ENCODE measurements at places on chromosomes 6 and 20. TPM values are rescaled to one million over a fixed set of nuclear protein-coding genes. Genes with fewer than 3 reads are reported as not detected.
A peak's percentile ranks its signal among the peaks of the same experiment; 100 is the strongest.

The LY6G6C gene
- 0.66 TPM for total RNA-seq

The C6orf58 gene
- not detected for total RNA-seq

GRCh38 chr20:57412347-57413029 is 21.3 kb downstream of the RBM38 start:
- H3K27me3 ChIP-seq: no peaks in the 10 kb centered on the region
- H3K27ac ChIP-seq: no peak overlapping the region
- no peak overlapping the region for H3K4me3 ChIP-seq

DNA sequence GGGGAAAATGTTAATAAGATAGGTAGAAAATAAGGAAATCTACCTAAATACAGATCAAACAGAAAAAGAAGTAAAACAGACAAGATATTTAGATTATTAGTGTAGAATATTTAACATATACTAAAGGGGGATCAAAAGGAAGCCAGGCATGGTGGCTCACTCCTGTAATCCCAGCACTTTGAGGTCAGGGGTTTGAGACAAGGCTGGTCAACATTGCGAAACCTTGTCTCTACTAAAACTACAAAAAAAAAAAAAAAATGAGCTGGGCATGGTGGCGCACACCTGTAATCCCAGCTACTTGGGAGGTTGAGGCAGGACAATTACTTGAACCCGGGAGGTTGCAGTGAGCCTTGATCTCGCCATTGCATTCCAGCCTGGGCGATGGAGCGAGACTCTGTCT is 55.5 kb downstream of the AFDN start:
- H3K4me1 ChIP-seq: no peaks in the 10 kb centered on the region
- no peak overlapping the region for H3K27ac ChIP-seq
- no peak for DNase-seq
- no peak overlapping the region for H3K4me3 ChIP-seq
- peaks cover 8% of the 10 kb centered on the region for H3K36me3 ChIP-seq

- H3K27me3 ChIP-seq: no peaks in the 10 kb centered on the region
- H3K27ac ChIP-seq: no peak overlapping the region
- no peak for DNase-seq
- no peaks in the 10 kb centered on the region for H3K36me3 ChIP-seq
- H3K4me3 ChIP-seq: no peak overlapping the region
- no peaks in the 10 kb centered on the region for H3K4me1 ChIP-seq
These were observed 28.5 kb upstream of the EMILIN3 start for GRCh38 chr20:41394931-41395666.

GRCh38 chr6:28985462-28986164 is 19.5 kb downstream of the ZNF311 start:
- H3K27ac ChIP-seq: peak overlapping the region; percentile 35
- H3K4me3 ChIP-seq: peak overlapping the region; percentile 65
- peaks cover 12% of the 10 kb centered on the region for H3K4me1 ChIP-seq
- peak; percentile 97 for DNase-seq
- H3K27me3 ChIP-seq: no peaks in the 10 kb centered on the region

GRCh38 chr20:57712851-57713504 is 3.2 kb upstream of the PMEPA1 start:
- no peak overlapping the region for H3K27ac ChIP-seq
- H3K4me3 ChIP-seq: no peak overlapping the region
- peaks cover 51% of the 10 kb centered on the region for H3K4me1 ChIP-seq
- H3K27me3 ChIP-seq: no peaks in the 10 kb centered on the region
- no peak for DNase-seq
- H3K36me3 ChIP-seq: no peaks in the 10 kb centered on the region

DNA sequence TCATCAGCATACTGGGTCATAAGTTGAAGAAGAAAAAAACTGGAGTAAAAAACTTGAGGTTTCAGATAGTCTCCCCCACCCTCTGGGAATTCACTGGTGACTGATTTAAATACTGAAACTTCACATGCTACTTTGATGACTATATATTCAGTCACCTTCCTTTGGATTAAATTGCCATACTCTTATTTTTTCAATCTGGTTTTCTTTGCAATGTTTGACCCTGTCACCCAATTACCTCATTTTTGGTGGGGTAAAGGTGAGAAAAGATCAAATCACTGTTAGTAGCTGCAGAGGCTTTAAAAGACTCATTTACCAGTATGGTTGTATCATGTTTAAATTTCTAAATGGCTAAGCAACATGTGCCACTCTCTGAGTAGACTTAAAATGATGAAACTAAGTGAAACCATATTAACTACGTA is 862.7 kb upstream of the FLRT3 start:
- no peak overlapping the region for H3K27ac ChIP-seq
- no peak overlapping the region for H3K4me3 ChIP-seq
- H3K27me3 ChIP-seq: no peaks in the 10 kb centered on the region
- DNase-seq: no peak
- no peaks in the 10 kb centered on the region for H3K36me3 ChIP-seq

DNA sequence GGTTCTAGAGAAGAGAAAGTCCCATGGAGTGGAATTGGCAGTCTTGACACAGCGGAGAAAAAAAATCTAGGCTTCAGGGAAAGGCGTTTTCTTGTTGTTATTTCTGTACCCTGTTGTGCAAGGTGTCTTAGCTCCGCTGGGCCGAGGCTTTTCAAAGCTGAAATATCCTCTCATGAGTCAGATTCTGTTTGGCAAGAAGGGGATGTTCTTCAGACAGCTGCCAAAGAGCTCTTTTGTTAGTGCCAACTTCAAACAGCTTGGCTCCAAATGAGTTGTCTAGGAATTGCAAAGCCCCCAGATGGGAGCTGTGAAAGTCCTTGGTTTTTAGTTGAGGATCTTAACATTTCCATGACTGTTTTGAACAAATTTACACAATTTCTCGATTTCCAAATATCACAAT is 45.6 kb downstream of the LRRN4 start:
- DNase-seq: peak; percentile 85
- peaks cover 13% of the 10 kb centered on the region for H3K4me1 ChIP-seq
- peaks cover 15% of the 10 kb centered on the region for H3K36me3 ChIP-seq
- H3K4me3 ChIP-seq: peak overlapping the region; percentile 83
- H3K27ac ChIP-seq: peak overlapping the region; percentile 12

All from astrocyte (in vitro differentiated cells and primary cell).